ENCODE measurements at places on chromosomes 6 and 20.

GRCh38 chr6:4531406-4531805 lies 244.8 kb upstream of the CDYL start:
- no peak for DNase-seq

GRCh38 chr20:50546729-50547314 lies 36.6 kb downstream of the PTPN1 start:
- DNase-seq = no peak

DNA sequence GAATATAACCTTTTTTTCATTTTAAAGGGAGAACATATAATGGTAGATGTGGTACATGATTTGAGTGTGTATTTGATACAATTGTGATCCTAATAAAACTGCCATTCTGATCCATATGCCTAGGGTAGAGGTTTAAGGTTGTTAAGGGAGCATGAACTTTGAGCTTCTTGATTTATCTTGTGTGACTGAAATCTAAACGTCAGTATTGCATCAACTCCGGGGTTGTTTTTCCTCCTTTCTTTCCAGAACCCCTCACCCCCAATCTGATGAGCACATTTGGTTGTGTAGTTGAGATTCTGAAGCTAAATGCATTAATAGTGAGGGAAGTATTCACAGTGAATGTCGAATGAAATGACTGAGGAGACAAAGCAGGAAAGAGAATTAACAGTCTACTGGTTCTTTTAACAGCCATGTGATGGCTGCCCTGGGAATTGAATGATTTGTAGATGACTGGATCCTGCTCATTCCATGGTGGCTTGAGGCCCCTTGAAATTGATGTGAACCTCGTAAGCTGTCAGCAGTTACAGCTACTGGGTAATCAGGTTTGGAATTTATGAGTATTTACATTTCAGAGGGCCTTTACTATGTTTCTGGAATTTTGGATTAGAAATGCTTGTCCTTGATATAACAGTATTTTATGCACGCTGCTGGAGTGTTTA lies 44.8 kb downstream of the FARS2 start:
- no peak for DNase-seq

DNA sequence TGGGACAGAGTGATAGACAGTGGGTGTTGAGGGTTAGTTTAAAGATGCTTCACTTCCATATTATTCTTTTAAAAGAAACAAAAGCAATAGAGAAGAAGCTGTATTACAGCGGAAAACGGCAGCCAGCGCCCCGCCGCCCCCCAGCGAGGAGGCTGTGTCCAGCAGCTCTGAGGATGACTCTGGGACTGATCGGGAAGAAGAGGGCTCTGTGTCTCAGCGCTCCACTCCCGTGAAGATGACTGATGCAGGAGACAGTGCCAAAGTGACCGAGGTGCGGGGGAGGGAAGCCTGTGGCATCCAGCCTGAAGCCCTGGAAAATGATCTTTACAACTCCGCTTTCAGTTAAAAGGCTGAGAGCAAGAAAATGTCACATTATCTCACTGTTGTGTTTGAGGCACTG lies 100.2 kb downstream of the FIG4 start:
- DNase-seq = no peak

DNA sequence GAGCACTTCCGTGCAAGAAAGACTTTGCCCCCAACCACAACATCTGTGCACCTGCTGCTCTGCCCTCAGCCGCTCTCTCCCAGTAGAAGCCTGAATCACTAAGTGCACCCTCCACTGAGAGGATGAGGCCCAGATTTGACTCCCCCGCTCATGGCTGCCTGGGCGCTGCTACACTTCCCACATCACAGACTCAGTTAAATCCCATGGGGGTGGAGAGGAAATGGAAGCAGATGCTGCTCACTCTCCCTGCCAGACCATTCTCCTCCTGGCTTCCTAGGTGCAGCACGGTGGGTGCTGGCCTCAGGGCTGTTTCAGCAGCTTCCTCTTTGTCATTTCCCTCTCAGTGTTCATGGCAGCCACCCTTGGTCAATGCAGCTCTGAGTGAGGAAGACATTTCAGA lies 4.8 kb downstream of the CST5 start:
- DNase-seq = no peak

DNA sequence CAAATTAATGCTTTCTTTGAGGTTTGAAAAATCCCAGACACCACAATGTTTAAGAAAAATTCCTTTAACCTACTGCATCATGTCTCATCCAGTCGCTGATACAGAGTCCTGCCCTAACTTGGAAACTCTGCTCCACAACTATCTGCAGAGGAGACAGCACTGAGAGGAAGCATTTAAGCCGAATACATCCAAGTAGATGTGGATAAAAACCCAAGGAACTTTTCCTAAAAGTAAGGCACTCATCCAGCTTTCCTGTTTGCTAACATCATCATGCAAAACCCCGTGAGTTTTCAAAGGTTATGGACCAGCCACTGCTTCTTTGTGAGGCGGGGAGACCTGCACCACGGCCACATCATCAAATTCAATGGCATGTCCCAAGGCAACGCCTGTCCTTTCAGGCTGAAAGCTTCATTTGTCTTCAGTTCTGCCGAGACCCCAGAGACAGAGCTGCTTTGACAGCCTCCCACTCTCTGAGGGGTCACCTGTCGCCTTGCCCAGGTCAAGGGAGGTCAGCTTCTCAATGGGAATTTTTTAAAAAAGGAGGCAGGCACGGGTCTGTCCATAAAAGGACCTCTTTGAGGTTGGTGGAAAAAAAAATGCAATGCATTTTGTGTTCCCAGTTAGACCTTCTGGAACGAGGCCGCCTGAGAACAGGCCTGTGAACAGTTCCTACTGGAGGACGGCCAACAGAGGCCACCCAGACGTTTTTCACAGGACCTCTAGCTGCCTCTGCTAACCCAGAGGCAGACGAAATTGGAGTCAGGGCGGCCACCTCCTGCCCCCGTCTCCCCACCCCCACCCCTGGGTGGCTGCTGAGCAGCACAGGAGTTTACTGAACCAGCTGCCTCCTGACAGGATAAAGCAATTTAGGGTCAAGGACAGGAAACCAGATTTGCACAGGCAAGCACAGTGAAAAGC lies 142.5 kb upstream of the HDDC2 start:
- peak; percentile 52 for DNase-seq

DNA sequence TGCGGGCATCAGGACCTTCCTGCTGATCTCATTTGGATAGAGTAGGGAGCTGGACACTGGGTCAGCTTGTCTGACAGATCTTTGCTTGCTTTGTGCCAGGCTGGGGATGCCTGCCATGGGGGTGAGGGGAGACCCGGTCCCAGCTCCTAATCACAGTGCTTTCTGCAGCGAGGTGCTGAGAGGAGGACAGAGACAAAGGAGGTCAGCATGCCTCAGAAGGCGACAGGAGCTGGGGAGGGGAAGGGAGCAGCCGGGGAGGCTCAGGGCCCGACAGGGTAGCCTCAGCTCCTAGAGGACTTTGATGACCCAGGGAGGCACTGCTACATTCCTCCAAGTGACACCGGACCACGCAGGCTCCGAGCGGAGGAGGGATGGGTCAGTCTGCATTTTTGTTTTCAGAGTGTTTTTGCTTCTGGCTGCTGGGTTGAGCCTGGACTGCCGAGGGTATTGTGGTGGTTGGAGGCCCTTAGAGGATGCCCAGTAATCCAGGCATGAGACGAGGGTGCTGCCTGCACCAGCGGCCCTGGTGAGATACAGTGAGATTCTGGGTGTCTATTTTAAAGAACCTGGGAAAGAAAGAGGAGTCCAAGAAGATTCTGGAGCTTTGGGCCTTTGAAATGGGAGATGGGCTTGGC lies 7.8 kb downstream of the RBM38 start:
- no peak for DNase-seq

GRCh38 chr20:22342410-22342809 lies 242.0 kb downstream of the FOXA2 start:
- DNase-seq = no peak

GRCh38 chr20:58389324-58389967 lies 417 bp downstream of the VAPB start:
- DNase-seq = no peak

DNA sequence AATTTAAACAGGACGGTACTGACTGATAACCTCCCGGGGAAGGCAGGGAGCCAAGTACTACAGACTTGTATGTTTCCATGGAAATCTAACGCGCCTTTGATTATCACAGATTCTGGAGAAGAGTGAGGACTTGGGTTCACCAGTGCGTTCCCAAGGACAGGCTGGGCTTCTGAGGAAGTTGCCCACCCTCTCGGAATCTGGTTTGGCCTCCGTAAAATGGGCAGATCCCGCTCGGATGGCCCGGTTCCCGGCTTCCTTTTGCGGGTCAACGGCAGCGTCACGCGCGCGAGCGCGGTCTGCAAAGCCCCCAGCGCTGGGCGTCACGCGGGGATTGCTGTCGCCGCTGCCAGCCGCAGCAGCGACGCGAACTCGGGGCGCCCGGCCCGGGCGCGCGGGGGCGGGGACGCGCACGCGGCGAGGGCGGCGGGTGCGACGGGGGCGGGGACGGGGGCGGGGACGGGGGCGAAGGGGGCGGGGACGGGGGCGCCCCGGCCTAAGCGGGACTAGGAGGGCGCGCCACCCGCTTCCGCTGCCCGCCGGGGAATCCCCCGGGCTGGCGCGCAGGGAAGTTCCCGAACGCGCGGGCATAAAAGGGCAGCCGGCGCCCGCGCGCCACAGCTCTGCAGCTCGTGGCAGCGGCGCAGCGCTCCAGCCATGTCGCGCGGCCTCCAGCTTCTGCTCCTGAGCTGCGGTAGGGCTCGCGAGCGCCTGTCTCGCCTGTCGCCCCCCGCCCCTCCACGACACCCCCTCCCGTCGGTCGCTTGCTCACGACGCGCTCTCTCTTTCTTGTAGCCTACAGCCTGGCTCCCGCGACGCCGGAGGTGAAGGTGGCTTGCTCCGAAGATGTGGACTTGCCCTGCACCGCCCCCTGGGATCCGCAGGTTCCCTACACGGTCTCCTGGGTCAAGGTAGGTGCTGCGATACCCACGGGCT lies at the start of gene CD83:
Gene CD83, plus strand, starts transcription at position 615 of the 933 bp plus-strand sequence. Its CDS starts 40 bp downstream, at position 655.
- peak; percentile 28 for DNase-seq

- no peak for DNase-seq
Observed at GRCh38 chr20:58219342-58219700, 9.1 kb downstream of the ANKRD60 start.

DNA sequence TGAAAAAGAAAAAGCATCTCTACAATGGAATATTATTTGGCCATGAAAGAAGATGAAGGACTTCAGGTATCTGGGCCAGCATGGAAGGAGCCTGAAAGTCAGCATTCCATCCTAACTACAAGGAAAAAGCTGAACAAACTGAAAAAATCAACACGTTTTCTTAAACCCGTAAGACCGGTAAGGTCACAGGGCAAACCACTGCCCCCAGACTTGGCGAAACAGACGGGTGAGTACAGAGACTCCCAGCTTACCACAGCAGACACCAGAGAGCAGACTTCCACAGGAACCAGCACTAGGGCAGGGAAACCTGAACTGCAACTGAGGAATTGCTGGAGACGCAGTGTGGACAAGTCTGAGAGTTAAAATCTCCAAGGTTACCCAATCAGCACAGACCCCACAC lies 31.4 kb downstream of the BEND3 start:
- no peak for DNase-seq

DNA sequence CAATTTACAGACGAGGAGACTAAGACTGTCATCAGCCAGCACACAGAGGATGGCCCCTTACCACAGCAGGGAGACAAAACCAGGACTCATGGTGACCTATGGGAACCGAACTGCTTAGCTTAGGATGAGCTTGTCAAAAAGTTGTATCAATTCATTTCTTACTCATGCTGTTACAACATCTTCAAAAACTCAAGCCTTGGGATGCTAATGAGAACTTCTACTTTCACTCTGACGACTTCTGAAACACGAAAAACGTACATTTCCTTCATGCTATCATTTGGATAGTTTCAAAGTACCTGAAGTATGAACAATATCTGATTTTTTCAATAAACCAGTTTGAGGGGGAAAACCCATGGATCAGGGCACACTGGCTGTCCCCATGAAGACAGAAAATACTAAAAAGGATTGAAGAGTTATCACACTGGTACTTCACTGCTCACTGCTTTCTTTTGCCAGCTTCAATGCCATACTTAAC lies 31.9 kb downstream of the HIVEP2 start:
- DNase-seq = no peak

GRCh38 chr6:133837801-133838349 lies 51.0 kb upstream of the TCF21 start:
- peak; percentile 50 for DNase-seq

- DNase-seq = no peak
Observed at GRCh38 chr6:170076466-170077165, 214.3 kb downstream of the DLL1 start.

DNA sequence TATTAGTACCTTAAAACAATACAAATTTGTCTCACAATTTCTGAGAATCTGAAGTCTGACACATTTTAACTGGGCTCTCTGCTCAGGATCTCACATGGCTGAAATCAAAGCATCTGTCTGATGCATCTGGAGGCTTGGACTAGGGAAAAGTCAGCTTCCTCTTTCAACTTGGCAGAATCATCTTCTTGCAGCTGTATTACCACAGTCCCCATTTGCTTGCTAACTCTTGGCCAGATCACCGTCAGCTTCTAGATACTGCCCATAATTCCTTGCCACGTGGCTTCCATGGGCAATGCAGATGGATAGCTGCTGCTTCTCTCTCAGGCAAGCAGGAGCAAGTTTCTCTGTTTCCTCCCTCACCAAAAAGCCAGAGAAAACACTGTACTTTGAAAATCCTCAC lies 1106.4 kb upstream of the CITED2 start:
- DNase-seq = no peak

- no peak for DNase-seq
Observed at GRCh38 chr6:82030761-82031503, 216.6 kb downstream of the IBTK start.

DNA sequence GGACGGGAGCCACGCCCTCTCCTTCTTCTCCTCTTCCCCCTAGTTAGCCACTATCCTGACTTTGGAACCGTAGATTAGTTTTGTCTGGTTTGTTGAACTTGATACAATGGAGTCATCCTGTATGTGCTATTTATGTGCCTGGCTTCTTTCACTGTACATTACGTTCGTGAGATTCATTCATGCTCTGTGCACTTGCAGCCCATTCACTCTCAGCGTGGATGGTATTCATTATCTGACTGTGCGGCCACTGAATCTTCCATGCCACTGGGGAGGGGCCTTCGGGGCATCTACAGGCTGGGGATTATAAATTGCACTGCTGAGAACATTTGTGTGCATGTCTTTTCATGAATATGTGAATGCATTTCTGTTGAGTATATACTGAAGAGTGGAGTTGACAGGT lies 262.5 kb downstream of the CDH26 start:
- no peak for DNase-seq

DNA sequence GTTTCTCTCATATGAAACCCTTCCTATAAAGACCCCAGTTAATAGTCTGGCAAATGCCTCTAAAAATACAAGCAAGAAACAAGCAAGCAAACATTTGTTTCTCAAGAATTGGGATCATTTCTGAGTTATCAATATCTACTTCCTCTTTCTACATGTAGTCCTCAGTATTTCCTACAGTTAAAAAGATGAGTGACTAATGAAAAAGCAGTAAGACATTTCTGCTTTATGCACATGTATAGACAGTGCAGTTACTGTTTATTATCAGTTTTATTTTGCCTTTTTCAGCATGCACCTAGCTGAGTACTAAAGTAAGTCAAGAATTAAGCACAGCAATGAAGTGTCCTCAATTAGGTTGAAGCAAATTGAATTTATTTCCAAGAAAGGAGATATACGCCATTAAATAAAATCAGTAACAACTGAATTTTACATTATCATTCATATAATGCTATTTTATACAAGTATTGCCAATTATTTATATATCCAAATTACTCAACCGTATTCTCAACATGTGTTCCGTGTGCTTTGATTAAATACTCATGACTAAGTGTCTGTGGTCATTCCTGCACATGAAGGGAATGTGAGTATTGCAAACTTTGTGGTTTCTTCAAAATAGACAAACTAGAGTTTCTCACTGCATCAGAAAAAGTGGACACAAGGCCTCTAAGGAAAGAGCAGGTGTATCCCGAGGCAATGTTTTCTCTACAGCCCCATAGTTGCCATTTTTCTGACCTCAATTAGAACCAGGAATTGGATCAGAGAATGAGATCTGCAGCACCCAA lies 159.3 kb upstream of the MARCKS start:
- no peak for DNase-seq

Measured in neural crest cell (in vitro differentiated cells).